ENCODE measurements at places on chromosomes 2 and 18. TPM values are rescaled to one million over a fixed set of nuclear protein-coding genes. Genes with fewer than 3 reads are reported as not detected.

DNA sequence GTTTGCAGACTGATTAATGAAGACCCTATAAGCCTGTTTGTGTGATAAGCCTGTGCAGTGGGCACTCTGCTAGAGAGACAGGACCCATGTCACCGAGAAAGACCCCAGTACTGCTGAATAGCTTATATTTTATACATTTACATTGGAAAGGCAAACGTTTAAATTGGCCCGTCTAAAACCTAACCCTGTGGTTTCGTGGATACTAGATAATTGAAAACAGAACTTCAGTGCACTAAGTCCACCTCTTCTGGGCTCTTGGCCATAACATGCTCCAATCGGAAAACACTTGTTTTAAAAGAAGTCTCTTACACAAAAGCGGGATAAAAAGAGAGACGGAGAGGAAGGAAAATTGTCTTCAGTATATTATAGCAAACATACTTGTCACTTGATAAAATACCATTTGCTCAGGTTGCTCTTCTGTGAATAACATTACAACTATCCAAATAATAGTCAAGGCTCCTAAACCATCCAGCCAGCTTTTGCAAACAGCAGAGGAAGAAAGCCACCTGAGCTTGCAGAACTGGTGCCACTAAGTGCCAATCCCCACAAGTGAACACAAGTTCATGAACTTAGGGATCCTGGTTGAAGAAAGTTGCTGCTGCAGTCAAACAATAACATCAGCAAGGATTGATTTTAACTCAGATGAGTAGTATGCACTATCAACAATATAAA, 218.4 kb upstream of the FN1 start:
- no peaks in the 10 kb centered on the region for H3K36me3 ChIP-seq
- DNase-seq: no peak
- H3K27me3 ChIP-seq: no peaks in the 10 kb centered on the region
- H3K4me1 ChIP-seq: peaks cover 19% of the 10 kb centered on the region
- H3K27ac ChIP-seq: peak overlapping the region; percentile 48
- no peak overlapping the region for H3K4me3 ChIP-seq

- no peak overlapping the region for H3K4me3 ChIP-seq
- H3K27me3 ChIP-seq: no peaks in the 10 kb centered on the region
- no peak overlapping the region for H3K27ac ChIP-seq
- DNase-seq: no peak
- peaks cover 8% of the 10 kb centered on the region for H3K4me1 ChIP-seq
Observed at GRCh38 chr18:56393870-56394269, 244.5 kb downstream of the TXNL1 start.

DNA sequence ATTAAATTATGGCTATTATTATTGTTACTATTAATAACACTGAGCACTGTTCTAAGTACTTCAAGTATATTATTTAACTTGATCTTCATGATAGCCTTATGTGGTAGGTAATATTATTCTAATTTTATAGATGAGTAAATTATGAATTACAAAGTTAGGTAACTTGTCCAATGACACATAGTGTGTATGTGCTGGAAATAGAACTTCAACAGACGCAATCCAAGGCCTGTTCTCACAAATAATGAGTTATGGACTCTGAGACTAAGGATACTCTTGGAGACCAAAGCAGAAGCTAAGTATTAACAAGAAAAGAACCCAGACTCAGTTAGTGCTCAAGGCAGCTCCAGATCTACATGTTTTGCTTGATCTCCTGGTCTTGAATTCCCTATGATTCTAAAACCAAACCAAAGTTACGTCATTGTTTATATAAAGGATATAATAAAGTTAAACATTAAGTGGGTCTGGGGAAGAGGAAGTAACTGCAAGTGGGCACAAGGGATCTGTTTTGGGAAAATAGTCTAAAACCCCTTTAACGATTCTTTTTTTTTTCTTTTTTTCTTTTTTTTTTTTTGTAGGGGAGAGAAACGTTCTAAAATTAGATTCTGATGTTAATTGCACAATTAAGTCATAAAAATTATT, 211.3 kb downstream of the ERBB4 start:
- H3K27ac ChIP-seq: no peak overlapping the region
- no peak for DNase-seq
- H3K4me1 ChIP-seq: peaks cover 10% of the 10 kb centered on the region
- H3K4me3 ChIP-seq: no peak overlapping the region

DNA sequence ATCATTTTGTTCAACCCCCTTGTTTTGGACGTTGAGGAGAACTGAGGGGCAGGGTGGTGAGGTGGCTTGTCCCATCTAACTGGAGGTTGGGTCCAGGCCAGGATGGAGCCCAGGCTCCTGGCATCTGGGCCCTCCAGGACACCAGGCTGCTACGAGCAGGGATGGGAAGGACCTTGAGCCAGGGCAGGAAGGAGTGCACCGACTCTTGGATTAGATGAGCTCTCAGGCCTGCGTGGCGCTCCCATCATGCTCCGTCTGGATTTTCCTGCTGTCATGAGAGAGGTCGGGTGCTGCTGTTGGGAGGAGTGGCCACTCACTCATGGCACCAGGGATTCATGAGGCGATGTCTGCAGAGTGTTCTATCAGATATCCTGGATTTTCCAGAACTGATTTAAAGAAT, 18.3 kb upstream of the ALLC start:
- peaks cover 35% of the 10 kb centered on the region for H3K27me3 ChIP-seq
- no peak for DNase-seq
- no peak overlapping the region for H3K27ac ChIP-seq
- H3K36me3 ChIP-seq: no peaks in the 10 kb centered on the region
- H3K4me3 ChIP-seq: no peak overlapping the region

GRCh38 chr18:55997151-55997561, 409.2 kb upstream of the TCF4 start:
- H3K4me1 ChIP-seq: peaks cover 31% of the 10 kb centered on the region
- no peak overlapping the region for H3K4me3 ChIP-seq
- peak overlapping the region; percentile 8 for H3K27ac ChIP-seq
- no peaks in the 10 kb centered on the region for H3K27me3 ChIP-seq
- H3K36me3 ChIP-seq: no peaks in the 10 kb centered on the region

DNA sequence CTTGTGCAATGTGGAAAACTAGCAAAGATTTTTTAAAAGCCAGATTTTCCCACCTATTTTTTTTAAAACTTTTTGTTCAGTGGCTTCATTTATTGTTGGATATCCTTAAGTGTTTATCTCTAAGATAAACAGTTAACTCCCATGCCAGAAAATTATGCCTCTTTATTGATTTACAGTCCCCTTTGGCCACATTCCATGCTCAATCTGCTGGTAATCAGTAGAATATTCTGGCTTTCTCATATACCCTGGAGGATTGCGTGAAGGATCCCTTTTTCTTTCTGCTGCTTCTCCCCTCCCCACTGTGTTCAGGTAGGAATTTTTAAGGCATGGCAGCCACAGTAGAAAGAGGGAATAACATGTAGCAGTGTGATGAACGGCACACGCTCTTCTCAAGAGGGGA, 2.6 kb downstream of the GRHL1 start:
- peak overlapping the region; percentile 88 for H3K27ac ChIP-seq
- peaks cover 34% of the 10 kb centered on the region for H3K27me3 ChIP-seq
- H3K4me3 ChIP-seq: peak overlapping the region; percentile 75
- DNase-seq: no peak

GRCh38 chr18:75533950-75534349, 106.4 kb upstream of the SMIM21 start:
- H3K36me3 ChIP-seq: no peaks in the 10 kb centered on the region
- H3K4me1 ChIP-seq: peaks cover 3% of the 10 kb centered on the region
- no peak for DNase-seq
- no peaks in the 10 kb centered on the region for H3K27me3 ChIP-seq
- H3K27ac ChIP-seq: no peak overlapping the region

- peaks cover 63% of the 10 kb centered on the region for H3K27me3 ChIP-seq
- no peak for DNase-seq
- peaks cover 33% of the 10 kb centered on the region for H3K4me1 ChIP-seq
- no peak overlapping the region for H3K4me3 ChIP-seq
- no peak overlapping the region for H3K27ac ChIP-seq
Observed at GRCh38 chr2:63044362-63045327, 6.0 kb upstream of the OTX1 start.

DNA sequence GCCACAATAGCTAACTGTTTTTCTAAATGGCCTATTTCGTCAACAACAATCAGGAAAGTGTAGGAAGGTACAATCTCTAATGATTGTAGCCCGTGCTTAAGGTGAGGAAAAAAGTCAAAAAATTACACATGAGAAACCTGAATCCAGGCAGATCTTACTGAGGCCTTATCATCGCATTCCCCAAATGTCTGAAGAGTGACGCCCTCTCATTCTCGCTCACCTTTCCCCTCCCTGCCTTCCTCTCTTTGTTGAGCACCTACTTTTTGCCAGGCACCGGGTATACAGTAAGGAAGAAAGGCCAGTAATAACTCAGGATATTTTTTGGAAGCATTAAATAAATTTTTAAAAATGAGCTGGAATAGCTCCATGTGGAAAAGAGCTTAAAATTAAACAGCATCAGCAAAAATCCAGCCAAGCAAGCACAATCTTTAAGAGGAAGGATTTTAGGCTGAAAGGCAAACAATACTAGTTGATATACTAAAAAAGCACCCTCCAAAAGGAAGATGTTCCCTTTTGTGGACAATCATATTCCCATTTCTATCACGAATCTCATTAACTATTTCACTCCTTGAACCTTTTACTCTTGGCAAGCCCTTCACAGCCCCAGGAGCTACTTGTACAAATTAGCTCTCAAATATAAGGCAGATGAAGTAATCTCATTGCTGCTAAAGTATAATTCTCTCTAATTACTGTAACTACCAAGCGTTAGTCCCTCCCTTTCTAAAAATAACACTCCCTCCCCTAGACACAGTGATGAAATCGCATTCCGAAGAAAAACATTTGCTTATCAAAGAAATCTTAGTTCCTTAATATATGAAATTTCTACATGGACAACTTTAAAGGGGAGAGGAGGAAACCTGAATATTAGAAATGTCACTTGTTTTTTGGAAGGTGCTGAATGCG, 40.0 kb downstream of the STAT1 start:
- H3K27ac ChIP-seq: peak overlapping the region; percentile 88
- peaks cover 11% of the 10 kb centered on the region for H3K4me1 ChIP-seq
- H3K27me3 ChIP-seq: no peaks in the 10 kb centered on the region
- peaks cover 84% of the 10 kb centered on the region for H3K36me3 ChIP-seq
- no peak overlapping the region for H3K4me3 ChIP-seq
- DNase-seq: no peak

DNA sequence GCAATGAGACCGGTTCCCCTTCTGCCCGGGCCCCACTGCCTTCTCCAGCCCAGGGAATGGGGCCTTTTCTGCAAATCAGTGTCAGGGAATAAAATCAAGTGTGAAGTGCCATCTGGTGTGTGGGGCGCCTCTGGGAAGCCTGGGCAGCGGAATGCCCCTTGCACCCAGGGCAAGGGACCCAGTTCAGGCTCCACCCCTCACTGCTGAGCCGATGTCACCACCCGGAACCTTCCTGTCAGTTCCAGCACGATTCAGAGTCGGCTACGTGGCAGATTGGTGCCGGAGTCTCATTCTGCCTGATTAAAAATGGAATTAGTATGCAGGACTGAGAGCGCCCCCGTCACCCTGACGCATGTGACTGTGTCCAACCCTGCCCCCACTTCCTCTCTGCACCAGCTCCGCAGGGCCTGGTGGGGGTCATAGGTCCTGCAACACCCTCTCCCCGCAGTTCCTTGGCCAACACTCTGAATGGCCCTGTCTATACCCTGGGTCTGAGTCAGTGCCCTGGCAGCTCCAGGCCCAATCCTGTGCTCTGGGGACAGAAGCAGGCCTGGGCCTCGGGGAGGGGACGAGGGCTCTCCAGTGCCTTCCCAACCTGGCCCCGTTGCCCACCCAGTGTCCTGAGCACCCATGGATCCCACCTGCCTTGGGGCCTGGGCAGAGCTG, 8.2 kb upstream of the ALPI start:
- H3K4me3 ChIP-seq: no peak overlapping the region
- H3K36me3 ChIP-seq: no peaks in the 10 kb centered on the region
- peaks cover 2% of the 10 kb centered on the region for H3K4me1 ChIP-seq
- H3K27me3 ChIP-seq: peaks cover 11% of the 10 kb centered on the region
- H3K27ac ChIP-seq: no peak overlapping the region
- no peak for DNase-seq

DNA sequence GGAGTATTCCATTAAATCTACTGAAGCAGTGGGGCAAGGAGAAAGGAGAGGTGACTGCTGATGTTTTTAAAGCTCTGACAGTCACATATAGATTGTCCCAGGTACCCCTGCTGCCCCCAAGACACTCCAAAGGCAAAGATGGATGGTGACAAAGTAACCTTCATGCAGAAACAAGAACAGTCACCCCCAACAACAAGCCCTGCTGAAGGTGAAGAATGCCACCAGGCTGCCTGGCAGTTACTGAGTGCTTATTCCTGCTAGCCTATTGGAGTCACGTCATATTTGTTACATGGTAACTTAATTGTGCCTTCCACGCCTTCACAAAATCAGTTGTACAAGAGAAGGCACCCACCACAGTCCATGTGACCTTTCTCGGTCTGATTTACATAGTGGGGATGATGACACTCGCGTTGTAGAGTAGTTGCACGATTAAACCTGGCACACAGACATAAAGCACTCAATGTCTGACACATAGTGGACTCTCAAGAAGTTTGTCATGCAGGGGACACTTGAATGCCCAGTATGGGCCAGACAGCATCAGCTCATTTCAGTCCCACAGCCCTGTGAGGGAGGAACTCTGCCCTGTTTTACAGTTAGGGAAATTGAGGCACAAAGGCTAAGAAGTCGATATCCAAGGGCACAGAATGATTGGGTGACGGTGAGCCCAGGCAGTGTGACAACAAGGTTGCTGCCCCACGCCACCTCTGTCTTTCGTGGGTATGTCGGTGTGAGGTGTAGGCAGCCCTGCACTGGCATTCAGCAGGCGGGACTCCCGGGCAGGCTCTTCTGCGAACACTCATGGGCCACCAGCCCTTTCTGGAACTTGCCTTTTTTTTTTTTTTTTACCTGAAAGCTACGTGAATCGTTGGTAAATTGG, 62.7 kb downstream of the ZCCHC2 start:
- H3K4me1 ChIP-seq: peaks cover 10% of the 10 kb centered on the region

DNA sequence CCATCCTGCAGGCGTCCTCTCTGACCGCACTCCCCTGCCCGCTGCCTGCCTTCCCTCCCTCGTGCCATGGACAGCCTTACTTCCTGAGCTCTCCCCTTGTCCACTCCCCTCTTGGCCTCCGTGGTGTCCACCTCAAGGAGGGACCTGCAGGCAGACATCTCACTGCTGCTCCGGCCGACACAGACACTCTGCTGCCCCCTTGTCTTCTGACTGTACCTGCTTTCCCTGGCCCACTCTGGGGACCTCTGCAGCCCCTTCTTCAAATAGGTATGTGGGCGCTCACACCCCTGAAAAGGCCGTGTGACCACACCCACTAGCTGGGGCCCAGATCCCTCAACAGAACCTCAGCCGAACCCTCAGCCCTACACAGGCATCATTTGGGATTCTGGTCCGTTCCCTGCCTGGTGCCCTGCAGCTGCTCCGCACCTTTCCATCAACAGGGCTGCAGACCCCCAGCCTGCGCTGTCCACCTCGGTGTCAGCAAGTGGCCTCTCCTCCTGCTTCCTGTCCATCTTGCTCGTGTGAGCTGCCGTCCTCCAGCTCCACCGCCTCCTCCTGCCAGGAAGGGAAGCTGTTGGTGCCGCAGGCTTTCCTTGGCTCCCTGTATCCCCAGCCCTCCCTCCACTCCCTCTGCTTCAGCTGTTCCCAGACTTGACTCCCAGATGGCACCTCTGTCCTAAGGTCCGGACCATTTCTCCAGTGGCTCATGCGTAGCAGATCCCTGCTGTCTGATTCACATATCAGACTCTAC, 94.1 kb downstream of the KLHL29 start:
- no peaks in the 10 kb centered on the region for H3K36me3 ChIP-seq
- no peak overlapping the region for H3K4me3 ChIP-seq
- peak overlapping the region; percentile 66 for H3K27ac ChIP-seq
- H3K27me3 ChIP-seq: no peaks in the 10 kb centered on the region
- DNase-seq: no peak

Gene TMEM127
- total RNA-seq: 30.1 TPM

Gene ZNF396
- 1.8 TPM for total RNA-seq

Gene KCNG3
- total RNA-seq: 0.18 TPM

Gene MTCL1
- total RNA-seq: 24.7 TPM

Gene ITGA4
- total RNA-seq: 1.8 TPM

Measured in mesothelial cell of epicardium (in vitro differentiated cells).